ENCODE measurements at places on chromosomes 4 and X.

DNA sequence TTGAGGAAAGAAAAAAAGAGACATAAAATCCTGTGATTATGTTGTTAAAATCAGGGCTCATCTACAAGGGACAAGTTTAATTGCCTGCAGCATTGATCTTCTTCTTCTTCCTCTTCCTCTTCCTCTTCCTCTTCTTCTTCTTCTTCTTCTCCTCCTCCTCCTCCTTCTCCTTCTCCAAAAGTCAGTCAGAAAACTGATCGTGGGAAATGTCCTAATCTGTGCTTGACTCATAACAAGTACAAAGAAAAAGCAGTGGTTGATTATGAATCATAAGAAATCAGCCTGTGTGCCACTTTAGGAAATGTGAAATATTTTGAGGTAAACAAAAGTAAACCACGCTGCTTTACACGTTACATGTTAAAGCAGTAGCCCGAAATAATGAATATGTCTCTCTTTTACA, 2.7 kb upstream of the ATP10D start:
- no peaks in the 10 kb centered on the region for H3K36me3 ChIP-seq
- H3K4me1 ChIP-seq, result peaks cover 10% of the 10 kb centered on the region
- H3K27me3 ChIP-seq, result no peaks in the 10 kb centered on the region
- peak; percentile 76 for DNase-seq
- H3K27ac ChIP-seq, result peak overlapping the region; percentile 54

DNA sequence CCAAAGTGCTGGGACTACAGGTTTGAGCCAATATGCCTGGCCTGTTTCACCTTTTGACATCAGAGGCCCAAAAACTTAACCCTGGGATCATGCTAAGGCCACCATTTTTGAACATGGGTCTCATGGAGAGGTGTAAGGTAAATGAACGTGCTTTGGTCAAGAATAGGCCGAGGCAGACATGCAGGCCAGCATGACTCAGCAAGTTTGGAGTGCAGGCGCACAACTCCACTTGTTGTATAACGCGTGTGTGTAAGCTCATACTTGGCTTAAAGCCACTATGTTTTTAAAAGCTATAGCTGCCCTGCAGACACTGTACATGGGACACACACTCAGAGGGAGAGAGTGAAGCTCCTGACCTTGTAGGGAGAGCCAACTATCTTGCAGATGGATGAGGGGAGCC, 43.8 kb upstream of the HPSE start:
- DNase-seq, result no peak
- no peaks in the 10 kb centered on the region for H3K27me3 ChIP-seq
- no peak overlapping the region for H3K4me3 ChIP-seq
- H3K4me1 ChIP-seq, result no peaks in the 10 kb centered on the region
- H3K27ac ChIP-seq, result no peak overlapping the region
- H3K36me3 ChIP-seq, result no peaks in the 10 kb centered on the region

DNA sequence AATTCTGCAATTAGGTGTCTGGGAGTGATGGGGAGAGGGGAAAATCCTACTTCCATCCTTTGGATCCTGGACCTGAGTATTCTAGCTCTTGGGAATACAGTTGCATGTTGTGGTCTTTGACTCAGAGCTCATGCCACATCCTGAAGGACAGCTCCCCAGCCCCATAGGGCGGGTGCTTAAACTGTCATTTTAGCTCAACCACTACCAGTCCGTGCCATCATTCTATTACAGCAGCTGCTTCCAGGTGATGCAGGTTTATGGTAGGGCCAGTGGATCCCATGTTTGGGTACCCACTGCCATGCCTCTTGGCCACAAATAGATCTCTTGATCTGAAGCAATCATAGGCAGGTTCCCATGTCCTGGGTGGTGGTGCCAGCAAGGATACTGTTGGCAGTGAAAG, 34.7 kb downstream of the CCKAR start:
- no peak overlapping the region for H3K4me3 ChIP-seq
- H3K27ac ChIP-seq, result no peak overlapping the region
- no peaks in the 10 kb centered on the region for H3K36me3 ChIP-seq
- H3K4me1 ChIP-seq, result peaks cover 40% of the 10 kb centered on the region

DNA sequence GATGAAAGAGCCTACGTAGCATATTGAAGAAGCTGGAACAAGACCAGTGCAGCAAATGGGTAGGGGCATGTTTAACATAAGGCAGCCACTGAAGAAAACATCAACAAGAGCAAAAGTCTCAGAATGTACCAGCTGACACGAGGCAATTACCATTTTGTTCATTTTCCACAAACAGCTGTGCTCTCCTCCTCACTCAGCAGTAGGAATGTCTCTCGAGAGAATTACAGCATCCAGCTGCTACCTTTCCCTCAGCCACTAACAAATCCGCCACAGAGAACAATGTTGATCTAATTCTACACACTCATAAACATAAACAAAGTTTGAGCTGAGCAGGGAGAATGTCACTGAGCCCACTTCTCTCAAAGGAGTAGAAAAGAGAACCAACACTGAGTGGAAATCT, 68.0 kb downstream of the OPHN1 start:
- no peak for DNase-seq
- no peak overlapping the region for H3K4me3 ChIP-seq
- no peak overlapping the region for H3K27ac ChIP-seq
- H3K27me3 ChIP-seq, result no peaks in the 10 kb centered on the region

DNA sequence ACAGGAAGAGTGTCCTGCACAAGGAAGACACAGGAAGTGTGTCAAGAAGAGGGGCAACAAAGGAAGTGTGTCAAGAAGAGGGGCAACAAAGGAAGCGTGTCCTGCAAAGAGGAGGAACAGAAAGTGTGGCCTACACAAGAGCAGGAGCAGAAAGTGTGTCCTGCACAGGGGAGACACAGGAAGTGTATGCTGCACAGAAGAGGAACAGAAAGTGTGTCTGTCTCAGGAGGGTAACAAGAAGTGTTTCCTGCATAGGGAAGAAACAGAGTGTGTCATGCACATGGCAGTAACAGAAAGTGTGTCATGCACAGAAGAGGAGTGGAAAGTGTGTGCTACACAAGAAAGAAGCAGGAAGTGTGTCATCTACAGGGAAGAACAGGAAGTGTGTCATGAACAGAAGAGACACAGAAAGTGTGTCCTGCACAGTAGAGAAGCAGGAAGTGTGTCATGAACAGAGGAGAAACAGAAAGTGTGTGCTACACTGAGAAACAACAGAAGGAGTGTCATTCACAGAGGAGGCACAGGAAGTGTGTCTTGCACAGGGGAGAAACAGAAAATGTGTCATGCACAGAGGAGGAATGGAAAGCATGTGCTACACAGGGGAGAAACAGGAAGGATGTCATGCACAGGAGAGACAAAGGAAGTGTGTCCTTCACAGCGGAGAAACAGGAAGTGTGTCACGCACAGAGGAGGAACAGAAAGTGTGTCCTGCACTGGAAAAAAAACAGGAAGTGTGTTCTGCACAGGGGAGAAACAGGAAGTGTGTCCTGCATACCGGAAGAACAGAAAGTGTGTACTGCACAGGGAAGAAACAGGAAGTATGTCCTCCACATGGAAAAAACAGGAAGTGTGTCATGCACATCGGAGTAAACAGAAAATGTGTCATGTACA, 526.4 kb upstream of the PRKX start:
- no peak for DNase-seq
- no peak overlapping the region for H3K27ac ChIP-seq
- H3K27me3 ChIP-seq, result no peaks in the 10 kb centered on the region
- no peak overlapping the region for H3K4me3 ChIP-seq

GRCh38 chr4:29336861-29337260, 1383.3 kb upstream of the PCDH7 start:
- H3K36me3 ChIP-seq, result no peaks in the 10 kb centered on the region
- DNase-seq, result no peak
- no peak overlapping the region for H3K4me3 ChIP-seq
- H3K27me3 ChIP-seq, result no peaks in the 10 kb centered on the region
- H3K27ac ChIP-seq, result no peak overlapping the region
- H3K4me1 ChIP-seq, result no peaks in the 10 kb centered on the region

DNA sequence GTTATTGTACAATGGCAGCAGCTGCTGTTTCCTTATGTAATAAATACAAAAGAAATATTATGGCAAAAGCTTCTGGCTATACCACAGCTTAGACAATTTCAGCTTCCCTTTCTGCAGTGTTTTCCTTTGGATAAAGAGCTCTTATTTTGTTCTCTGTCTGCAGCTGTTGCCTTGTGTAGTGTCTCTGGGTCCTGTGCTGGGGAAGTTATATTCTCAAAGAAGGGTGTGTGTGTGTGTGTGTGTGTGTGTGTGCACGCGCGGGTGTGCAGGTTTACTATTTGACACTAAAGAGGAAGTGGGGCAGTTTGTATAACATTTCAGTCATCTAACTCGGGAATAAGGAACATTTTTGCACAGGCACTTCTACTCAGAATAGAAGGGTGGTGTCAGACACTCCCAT, 83.6 kb downstream of the REPS2 start:
- H3K4me1 ChIP-seq, result no peaks in the 10 kb centered on the region
- DNase-seq, result no peak
- H3K27ac ChIP-seq, result no peak overlapping the region

DNA sequence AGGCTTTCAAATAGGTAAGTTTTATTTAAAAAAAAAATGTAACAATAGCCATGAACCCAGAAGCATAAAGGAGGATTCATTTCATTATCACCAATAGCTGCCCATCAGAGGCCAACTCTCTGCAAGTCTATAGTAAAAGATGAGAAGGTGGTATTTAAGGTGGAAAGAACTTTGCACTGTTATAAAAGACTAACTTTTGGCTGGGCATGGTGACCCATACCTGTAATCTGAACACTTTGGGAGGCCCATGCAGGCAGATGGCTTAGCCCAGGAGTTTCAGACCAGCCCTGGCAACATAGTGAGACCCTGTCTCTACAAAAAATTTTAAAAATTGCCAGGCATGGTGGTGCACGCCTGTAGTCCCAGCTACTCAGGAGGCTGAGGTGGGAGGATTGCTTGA, 43.3 kb downstream of the RPS3A start:
- DNase-seq, result no peak
- no peaks in the 10 kb centered on the region for H3K27me3 ChIP-seq
- no peak overlapping the region for H3K4me3 ChIP-seq
- peaks cover 38% of the 10 kb centered on the region for H3K36me3 ChIP-seq

DNA sequence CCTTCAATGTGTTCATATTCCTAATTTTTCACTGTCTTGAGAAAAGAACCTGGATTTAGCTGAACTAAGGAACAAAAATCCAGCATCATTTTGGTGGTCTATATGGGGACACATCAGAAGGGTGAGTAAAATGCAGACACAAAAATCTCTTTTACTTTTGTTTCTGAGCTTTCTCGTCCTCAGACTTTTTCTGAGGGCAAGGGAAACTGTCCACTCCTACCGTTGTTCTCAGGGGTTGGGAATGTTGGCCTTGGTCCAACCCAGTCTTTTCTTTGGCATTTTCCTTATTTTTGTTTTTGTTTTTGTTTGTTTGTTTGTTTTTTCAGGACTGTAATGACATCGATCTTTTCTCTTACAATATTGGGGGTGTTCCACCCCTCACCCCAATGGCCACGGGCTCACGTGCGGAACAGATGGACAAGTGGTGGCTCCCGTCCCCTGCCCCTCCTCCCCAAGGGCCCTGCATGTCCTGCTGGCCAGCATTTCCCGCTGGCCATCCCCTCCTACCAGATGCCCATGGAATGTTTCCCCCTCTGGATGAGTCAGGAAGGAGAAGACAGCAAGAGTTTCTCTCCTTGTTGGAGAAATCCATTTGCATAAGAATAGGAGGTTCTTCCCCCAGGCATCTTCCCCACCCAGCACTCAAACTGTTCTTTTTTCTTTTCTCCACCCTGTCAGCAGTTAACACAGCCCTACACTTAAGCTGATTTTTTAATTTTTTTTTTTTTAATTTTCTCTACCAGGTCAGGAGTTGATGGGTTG, 305.4 kb upstream of the NDST4 start:
- no peak for DNase-seq
- no peak overlapping the region for H3K4me3 ChIP-seq
- H3K36me3 ChIP-seq, result no peaks in the 10 kb centered on the region
- H3K27me3 ChIP-seq, result no peaks in the 10 kb centered on the region

DNA sequence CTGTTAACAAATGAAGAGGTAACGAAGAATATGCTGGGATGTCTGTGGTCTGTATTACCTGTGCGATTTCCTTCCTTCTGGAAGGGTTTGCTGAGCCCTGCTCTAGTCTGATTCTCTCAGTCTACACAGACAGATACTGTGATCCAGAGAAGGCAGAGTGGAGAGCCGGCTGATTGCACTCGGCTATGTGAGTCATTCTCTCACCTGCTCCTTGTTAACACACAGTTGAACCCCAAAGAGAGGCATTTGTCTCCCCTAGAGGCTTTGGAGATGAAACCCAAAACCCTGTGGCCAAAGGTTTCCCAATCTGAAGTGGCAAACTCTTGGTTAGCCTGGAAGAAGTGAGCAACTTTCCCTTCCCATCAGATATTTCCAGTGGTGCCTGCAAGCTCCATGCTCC, 78.1 kb upstream of the GPC4 start:
- H3K4me1 ChIP-seq, result no peaks in the 10 kb centered on the region
- no peak overlapping the region for H3K4me3 ChIP-seq
- no peak overlapping the region for H3K27ac ChIP-seq

- no peaks in the 10 kb centered on the region for H3K36me3 ChIP-seq
- H3K4me3 ChIP-seq, result no peak overlapping the region
- H3K4me1 ChIP-seq, result no peaks in the 10 kb centered on the region
- no peak for DNase-seq
- H3K27ac ChIP-seq, result no peak overlapping the region
Measured at GRCh38 chr4:175263537-175263936, 345.4 kb downstream of the ADAM29 start.

GRCh38 chr4:44738615-44739014, 12.3 kb upstream of the GNPDA2 start:
- H3K36me3 ChIP-seq, result no peaks in the 10 kb centered on the region
- no peak for DNase-seq
- H3K27me3 ChIP-seq, result no peaks in the 10 kb centered on the region
- no peaks in the 10 kb centered on the region for H3K4me1 ChIP-seq
- H3K27ac ChIP-seq, result no peak overlapping the region
- H3K4me3 ChIP-seq, result no peak overlapping the region

DNA sequence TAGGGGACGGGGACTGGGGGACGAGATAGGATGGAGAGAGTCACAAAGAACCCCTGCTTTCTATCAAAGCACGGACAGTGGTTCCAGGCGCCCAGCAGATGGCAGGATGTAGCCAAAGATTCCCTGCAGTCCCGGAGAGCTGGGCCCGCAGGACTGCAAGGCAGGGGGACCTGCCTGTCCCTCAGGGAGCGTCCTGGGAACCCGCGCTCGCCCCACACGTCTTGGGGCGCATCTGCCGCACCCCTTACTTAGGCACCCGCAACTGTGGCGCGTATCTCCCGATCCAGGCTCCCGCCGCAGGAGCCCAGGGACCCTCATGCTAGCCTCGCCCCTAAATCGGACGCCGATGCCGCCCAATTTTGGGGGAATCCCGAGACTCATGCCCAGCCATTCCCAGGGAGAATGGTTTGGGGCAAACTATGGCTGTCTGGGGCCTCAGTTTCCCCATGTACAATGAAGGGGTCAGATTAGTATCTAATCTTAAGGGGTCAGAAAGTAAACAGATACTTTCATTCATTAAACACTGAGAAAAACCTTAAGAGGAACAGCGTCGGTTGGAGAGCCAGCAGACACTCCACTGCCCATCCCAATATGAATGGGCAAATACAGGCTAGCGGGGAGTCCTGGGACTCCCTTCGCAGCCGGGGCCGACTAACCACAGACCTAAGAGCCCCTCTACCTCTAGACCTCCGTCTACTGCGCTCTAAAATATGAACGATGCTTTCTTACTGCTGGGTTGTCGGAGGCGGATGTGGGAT, 581 bp upstream of the STK32B start:
- no peaks in the 10 kb centered on the region for H3K36me3 ChIP-seq
- H3K4me1 ChIP-seq, result peaks cover 13% of the 10 kb centered on the region
- peaks cover 5% of the 10 kb centered on the region for H3K27me3 ChIP-seq
- H3K27ac ChIP-seq, result no peak overlapping the region
- peak; percentile 98 for DNase-seq

GRCh38 chrX:63754136-63754859, 30.7 kb downstream of the ARHGEF9 start:
- H3K27ac ChIP-seq, result peak overlapping the region; percentile 87
- peak; percentile 44 for DNase-seq
- H3K36me3 ChIP-seq, result no peaks in the 10 kb centered on the region
- H3K27me3 ChIP-seq, result no peaks in the 10 kb centered on the region
- H3K4me1 ChIP-seq, result no peaks in the 10 kb centered on the region

Data from osteoblast (primary cell).